ENCODE measurements at places on chromosomes 1 and 21. TPM values are rescaled to one million over a fixed set of nuclear protein-coding genes. Genes with fewer than 3 reads are reported as not detected.
A peak's percentile ranks its signal among the peaks of the same experiment; 100 is the strongest.

Gene SHE
- total RNA-seq: 20.2 TPM

- H3K4me1 ChIP-seq: no peaks in the 10 kb centered on the region
- no peak overlapping the region for H3K27ac ChIP-seq
- no peak overlapping the region for H3K4me3 ChIP-seq
- DNase-seq: no peak
Measured at GRCh38 chr1:226126824-226127569, 59.5 kb downstream of the ACBD3 start.

GRCh38 chr1:180230791-180231505, 884 bp downstream of the LHX4 start:
- H3K27ac ChIP-seq: no peak overlapping the region
- no peaks in the 10 kb centered on the region for H3K4me1 ChIP-seq
- no peaks in the 10 kb centered on the region for H3K36me3 ChIP-seq
- no peak for DNase-seq
- H3K4me3 ChIP-seq: peak overlapping the region; percentile 74

Gene CFHR4
- total RNA-seq: not detected

Gene VWA5B1
- not detected for total RNA-seq

- no peak overlapping the region for H3K4me3 ChIP-seq
- DNase-seq: no peak
- H3K4me1 ChIP-seq: no peaks in the 10 kb centered on the region
- no peaks in the 10 kb centered on the region for H3K36me3 ChIP-seq
- no peaks in the 10 kb centered on the region for H3K27me3 ChIP-seq
Measured at GRCh38 chr1:162185314-162186025, 116.0 kb downstream of the NOS1AP start.

Gene SNRPE
- 55.0 TPM for total RNA-seq

GRCh38 chr1:49728377-49728776, 295.4 kb downstream of the AGBL4 start:
- H3K27ac ChIP-seq: no peak overlapping the region
- no peaks in the 10 kb centered on the region for H3K36me3 ChIP-seq
- H3K27me3 ChIP-seq: no peaks in the 10 kb centered on the region

Gene INKA2
- 14.8 TPM for total RNA-seq

DNA sequence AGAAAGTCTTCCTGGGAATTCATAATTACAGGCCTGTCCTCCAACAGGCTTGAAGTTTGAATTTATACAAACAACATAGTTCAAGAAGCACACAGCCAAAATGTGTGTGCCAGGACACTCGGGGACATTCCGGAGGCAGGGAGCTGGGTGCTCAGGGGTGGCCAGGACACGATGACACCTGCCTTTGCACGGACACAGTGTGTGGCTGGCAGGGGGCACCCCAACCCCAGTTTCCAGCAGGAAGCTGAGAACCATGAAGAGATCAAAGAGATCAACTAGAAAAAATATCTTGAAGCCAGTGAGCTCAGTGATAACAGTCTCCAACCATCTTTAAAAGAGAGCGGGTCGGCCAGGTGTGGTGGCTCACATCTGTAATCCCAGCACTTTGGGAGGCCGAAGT, 32.5 kb upstream of the TRAPPC10 start:
- H3K4me1 ChIP-seq: no peaks in the 10 kb centered on the region
- no peak for DNase-seq
- no peak overlapping the region for H3K27ac ChIP-seq

Gene LCE1F
- total RNA-seq: not detected

DNA sequence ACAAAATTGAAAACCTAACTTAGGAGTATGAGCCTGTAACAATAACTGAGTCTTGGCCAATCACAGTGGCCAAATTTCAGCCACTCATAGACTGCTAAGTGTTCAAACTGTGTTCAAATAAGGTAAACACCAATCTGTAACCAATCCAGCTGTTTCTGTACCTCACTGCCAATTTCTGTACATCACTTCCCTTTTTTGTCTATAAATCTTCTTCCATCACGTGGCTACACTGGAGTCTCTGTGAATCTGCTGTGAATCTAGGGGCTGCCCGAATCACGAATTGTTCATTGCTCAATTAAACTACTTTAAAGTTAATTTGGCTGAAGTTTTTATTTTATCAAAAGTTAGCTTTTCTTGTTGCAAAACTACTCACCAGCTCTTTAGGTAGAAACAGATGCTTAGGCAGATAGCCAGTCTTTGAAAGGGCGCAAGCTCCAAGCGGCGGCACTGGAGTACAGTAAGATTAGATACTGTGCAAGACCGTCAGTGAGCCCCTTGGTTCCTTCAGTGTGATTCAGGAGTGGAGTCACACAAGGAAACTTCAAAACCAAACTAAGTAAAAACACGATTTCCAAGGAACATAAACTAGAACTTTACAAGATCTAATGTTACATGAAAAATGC, 43.2 kb upstream of the ADGRL2 start:
- DNase-seq: no peak
- H3K36me3 ChIP-seq: no peaks in the 10 kb centered on the region
- H3K27me3 ChIP-seq: no peaks in the 10 kb centered on the region
- no peak overlapping the region for H3K4me3 ChIP-seq

DNA sequence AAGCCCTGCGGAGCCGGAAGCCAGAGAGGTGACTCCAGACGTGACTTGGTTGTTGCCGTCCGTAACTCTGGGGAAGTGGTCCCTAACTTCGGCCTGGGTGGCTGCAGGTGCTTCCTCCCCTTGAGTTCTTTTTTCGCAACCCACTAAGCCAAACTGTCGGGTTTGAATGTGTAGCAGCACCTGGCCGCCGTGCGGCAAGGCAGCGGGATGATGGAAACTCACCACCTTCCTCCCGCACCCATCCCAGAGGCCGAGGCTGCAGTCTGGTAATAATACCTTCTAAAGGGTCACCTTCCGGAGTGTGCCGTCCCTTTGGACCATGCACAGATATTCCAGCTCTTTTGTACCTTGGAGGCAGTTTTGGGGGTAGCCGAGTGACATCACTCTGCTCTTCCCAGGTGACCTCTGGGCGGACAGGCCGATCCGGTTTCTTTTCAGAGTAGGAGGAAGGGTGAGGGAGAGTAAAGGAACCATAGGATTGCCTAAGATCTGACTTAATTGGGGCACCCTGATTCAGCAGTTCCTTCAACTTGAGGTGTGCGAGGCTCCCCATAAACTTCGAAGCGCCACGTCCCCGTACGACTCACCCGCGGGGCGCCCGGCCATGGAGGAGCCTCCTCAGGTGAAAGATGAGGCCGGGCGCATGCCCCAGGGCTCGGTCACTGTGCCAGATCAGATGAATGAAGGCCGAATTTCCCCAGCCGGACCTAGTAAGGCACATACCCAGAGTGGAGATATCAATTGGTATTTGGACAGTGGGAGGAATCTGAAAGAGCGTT, 1.0 kb downstream of the KCNK1 start:
- H3K27me3 ChIP-seq: no peaks in the 10 kb centered on the region
- H3K4me1 ChIP-seq: no peaks in the 10 kb centered on the region
- peak overlapping the region; percentile 57 for H3K4me3 ChIP-seq
- no peak for DNase-seq

Gene KCNE2
- total RNA-seq: 1.7 TPM

DNA sequence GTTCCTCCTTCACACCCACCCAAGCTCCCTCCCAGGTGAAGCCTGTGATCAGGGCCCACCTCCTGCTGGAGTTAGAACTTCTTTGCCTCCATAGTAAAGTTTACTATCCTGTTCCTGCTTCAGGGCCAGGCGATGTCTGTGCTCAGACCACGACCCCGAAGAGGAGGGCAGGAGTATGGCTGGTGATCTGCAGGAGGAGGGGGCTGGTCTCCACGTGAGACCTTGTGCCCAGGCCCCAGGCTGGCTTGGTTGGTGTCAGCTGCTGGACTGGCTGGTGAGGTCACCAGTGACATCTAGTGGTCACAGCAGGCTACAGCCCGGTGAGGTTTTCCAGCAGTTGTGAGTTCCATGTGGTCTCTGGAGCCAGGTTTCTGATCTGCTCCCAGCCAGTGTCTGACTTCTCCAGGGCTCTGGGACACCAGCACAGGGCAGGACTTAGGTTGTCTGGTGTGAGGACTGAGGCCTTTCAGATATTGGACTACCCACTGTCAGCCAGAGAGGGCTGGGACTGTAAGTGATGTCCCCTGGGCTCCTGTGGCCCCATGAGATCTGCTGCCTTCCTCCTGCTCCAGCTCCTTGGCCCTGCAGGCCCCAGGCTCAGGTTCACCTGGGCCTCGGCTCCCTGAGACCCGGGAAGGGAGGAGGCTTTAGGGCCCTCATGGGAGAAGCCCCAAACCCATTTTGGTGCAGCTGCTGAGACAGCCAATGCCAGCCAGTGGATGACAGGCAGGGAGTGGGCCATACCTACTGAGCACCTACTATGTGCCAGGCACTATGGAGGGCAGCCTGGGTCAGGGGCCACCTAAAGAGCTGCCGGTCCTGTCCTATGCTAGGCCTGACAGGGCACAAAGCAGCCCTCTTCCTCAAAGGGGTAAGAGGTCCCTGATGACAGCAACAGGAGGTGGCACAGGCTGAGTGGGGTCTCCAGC, 6.0 kb upstream of the UBL4B start:
- no peaks in the 10 kb centered on the region for H3K36me3 ChIP-seq
- H3K4me1 ChIP-seq: no peaks in the 10 kb centered on the region
- H3K4me3 ChIP-seq: no peak overlapping the region
- H3K27ac ChIP-seq: no peak overlapping the region
- no peaks in the 10 kb centered on the region for H3K27me3 ChIP-seq
- DNase-seq: peak; percentile 85

Gene CFHR3
- total RNA-seq: 1.2 TPM

GRCh38 chr1:30444401-30444800, 279.0 kb downstream of the MATN1 start:
- H3K4me3 ChIP-seq: no peak overlapping the region
- no peaks in the 10 kb centered on the region for H3K36me3 ChIP-seq
- DNase-seq: no peak

- no peak for DNase-seq
- H3K36me3 ChIP-seq: no peaks in the 10 kb centered on the region
- H3K4me1 ChIP-seq: no peaks in the 10 kb centered on the region
- no peak overlapping the region for H3K4me3 ChIP-seq
- no peak overlapping the region for H3K27ac ChIP-seq
Measured at GRCh38 chr1:172547071-172547470, 14.1 kb downstream of the SUCO start.

- H3K27me3 ChIP-seq: no peaks in the 10 kb centered on the region
- DNase-seq: no peak
- H3K27ac ChIP-seq: no peak overlapping the region
Measured at GRCh38 chr1:181059435-181059834, 25.7 kb downstream of the MR1 start.

Gene C8A
- total RNA-seq: not detected

Gene EPS8L3
- total RNA-seq: not detected

Gene OR10J1
- total RNA-seq: not detected

- no peak overlapping the region for H3K27ac ChIP-seq
- no peaks in the 10 kb centered on the region for H3K27me3 ChIP-seq
- H3K4me3 ChIP-seq: no peak overlapping the region
- DNase-seq: no peak
- no peaks in the 10 kb centered on the region for H3K36me3 ChIP-seq
- no peaks in the 10 kb centered on the region for H3K4me1 ChIP-seq
Measured at GRCh38 chr1:26833432-26834405, 7.2 kb downstream of the ZDHHC18 start.

- no peaks in the 10 kb centered on the region for H3K36me3 ChIP-seq
- no peaks in the 10 kb centered on the region for H3K27me3 ChIP-seq
- no peak for DNase-seq
Measured at GRCh38 chr1:221527302-221527701, 214.6 kb downstream of the DUSP10 start.

DNA sequence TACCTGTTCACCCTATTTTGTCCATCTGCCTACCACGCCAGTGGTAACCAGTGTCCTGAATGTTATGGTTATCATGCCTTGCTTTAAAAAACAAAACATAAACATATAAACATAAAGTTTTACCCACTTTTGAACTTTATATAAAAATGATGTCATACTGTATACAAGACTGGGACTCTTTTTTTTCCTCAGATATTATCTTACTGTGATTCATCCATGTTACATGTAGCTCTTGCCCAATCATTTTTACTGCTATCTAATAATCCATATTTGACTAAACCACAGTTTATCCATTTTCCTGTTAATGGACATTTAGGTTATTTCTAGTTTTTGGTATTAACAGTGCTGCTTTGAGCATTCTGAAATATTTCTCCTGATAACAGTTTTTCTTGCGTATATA, 78.8 kb downstream of the GPR161 start:
- no peaks in the 10 kb centered on the region for H3K27me3 ChIP-seq
- H3K27ac ChIP-seq: no peak overlapping the region
- no peak for DNase-seq
- no peaks in the 10 kb centered on the region for H3K4me1 ChIP-seq

DNA sequence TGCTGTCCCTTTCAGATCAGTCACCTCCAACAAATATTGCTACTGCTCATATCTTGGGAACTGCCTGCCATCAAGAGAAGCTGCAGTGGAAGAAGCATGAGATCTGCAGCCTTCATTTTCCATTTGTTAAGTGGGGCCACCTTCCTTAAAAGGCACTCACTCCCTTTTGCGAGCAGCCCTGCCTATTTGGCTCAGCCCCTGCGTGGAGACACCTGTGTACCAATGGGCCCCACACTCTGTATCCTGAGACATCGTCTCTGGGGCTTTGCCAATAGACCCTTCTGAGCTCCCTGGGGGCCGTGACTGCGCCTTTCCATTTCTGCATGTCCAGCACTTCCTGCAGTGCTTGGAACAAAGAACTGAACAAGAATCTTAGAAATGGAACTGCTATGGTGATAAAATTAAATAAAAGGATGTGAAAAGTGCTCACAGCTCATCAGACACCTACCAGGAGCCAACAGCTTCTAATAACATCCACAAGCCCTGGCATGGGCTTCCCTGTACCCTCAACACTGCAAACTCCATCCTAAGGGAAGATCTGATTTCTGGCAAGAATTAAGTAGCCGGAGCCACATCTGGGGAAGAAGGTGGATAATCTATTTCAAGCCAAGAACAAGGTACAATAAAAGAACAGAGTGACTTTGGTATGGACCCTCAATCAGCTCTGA, 36.7 kb downstream of the PARP1 start:
- peaks cover 14% of the 10 kb centered on the region for H3K36me3 ChIP-seq
- no peak for DNase-seq
- no peak overlapping the region for H3K4me3 ChIP-seq

GRCh38 chr1:224852901-224853568, 76.4 kb upstream of the DNAH14 start:
- no peak overlapping the region for H3K4me3 ChIP-seq
- no peaks in the 10 kb centered on the region for H3K36me3 ChIP-seq
- no peaks in the 10 kb centered on the region for H3K27me3 ChIP-seq
- no peak for DNase-seq
- no peak overlapping the region for H3K27ac ChIP-seq
- no peaks in the 10 kb centered on the region for H3K4me1 ChIP-seq

- H3K27me3 ChIP-seq: no peaks in the 10 kb centered on the region
- H3K4me3 ChIP-seq: no peak overlapping the region
- no peaks in the 10 kb centered on the region for H3K4me1 ChIP-seq
- no peak for DNase-seq
- no peaks in the 10 kb centered on the region for H3K36me3 ChIP-seq
Measured at GRCh38 chr1:248696774-248697173, 5.8 kb downstream of the OR14I1 start.
